ENCODE measurements at places on chromosomes 11 and 22.

- DNase-seq: no peak
These were observed 120.9 kb downstream of the ME3 start for GRCh38 chr11:86551288-86552092.

GRCh38 chr11:67564230-67564629 lies 19.4 kb upstream of the GSTP1 start:
- DNase-seq: no peak

DNA sequence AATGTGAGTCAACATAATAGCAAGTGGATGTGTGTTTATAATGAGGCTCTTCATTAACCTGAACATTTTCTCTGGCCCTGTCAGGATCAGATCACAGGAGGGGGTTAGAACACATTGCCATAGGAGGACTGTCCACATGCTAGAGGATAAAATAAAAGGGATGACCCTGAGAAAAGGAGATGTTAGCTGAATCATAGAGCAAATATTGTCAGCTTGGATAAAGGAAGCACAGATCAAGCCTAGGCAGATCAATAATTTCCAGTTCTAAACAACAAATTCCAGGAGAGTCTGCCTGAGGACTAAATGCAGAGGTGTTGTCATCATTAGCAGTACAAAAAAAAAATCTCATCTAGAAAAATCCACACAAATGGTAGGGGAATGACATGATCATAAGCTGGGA lies 337.9 kb downstream of the LRRC4C start:
- no peak for DNase-seq

DNA sequence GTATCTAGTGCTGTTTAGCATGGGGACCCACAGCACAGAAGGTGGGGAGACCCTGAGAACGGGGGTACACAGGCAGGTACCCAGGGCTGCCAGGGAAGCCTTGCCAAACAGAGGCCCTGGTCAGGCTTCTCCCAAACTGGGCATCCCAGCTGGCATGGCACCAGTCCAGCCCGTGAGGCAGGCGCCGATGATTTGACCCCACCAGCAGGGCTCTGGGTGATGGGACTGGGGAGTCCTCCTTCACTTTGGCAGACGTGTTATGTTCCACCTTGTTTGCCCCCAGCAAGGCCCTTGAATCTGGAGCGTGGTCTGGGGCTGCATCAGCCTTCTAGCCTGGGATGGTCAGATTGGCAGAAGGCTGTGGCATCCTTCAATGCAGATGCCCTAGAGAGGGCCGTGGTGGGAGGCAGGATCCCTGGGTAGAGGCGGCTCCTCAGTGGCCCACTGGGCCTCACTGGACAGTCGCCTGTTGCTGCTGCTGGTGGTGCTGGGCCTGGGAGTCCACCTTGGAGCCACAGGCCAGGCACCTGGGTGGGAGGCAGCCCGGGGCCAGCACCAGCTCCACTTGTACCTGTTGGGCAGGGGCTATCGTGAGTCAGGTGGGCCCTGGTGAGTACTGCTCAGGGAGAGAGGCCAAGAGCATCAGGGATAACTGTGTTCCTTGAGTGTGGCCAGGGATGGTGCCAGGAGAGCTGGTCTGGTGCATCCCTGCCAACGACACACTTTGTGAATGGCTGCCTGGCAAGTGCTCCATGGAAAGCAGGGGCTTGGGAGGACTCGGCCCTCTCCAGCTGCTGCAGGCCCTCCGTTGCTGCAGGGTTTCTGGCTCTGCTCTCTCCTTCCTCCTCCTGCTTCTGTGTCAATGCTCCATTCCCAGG lies 3.3 kb downstream of the ADORA2A start:
- no peak for DNase-seq

DNA sequence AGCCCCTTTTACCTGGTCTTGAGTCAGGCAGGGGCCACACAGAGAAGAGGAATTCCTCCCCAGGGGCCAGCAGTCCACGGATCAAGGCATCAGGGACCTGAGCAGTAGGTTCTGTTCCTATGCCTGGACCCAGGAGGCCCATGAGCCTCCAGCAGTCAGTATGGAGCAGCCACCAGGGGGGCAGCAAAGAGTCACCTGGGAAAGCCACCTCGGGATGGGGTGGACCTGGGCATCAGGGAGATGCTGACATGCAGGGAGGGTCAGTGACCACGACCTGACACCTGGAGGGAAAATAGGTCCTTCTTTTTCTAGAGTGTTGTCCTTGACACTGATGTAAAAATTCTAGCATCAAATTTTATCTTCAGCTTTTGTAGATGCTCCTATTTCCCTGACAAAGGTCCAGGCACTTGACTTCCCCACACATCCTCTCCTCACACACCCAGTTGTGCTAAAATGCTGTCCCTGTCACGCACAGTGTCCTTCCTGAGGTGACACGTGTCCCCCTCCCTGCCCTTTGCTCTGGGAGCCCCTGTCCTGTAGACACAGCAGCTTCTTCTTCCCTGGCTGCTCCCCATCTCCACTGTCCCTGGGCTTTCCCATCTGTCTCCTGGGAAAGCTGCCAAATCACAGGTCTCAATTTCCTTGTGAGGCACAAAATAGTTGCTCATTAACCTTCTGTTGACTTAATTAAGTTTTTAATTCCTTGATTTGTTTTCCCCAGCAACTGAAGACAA lies 70.0 kb upstream of the IGLL5 start:
- DNase-seq: no peak

DNA sequence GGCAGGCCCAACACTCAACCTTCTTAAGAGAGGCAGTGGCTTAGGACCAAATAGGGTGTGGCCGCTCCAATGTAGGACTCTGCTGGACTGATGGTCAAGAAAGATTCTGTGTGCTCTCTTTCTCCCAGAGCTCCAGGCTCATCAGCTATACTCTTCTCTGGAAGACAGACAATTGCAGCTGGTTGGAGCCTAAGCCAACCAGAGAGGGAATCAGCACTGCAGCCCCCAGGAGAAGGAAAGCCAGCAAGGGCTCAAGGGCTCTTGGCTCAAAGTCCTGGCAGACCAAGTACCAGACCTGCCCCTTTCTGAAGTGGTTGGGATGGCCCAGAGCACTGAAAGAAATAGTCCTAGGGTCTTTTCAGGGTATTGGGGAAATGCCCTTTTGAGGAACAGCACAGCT lies 1077.3 kb downstream of the NTM start:
- DNase-seq: no peak

DNA sequence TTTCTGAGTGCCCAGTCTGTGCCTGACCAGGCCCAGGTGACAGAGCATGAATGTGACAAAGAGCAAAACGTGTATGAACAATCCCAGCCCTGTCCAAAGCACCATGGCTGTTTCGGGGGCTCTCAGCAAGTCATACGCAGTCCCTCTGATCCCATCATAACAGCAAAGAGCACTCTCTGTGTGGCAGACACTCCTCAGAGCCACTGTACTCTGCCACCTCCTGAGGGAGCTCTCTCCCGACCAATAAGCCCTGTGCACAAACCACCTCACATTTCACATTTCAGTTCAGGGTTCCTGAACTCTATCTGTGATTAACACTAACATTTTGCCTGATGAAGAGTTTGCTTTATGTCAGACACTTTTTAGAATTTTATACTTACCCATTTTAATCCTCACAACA lies 6.6 kb downstream of the DGCR2 start:
- DNase-seq: no peak

DNA sequence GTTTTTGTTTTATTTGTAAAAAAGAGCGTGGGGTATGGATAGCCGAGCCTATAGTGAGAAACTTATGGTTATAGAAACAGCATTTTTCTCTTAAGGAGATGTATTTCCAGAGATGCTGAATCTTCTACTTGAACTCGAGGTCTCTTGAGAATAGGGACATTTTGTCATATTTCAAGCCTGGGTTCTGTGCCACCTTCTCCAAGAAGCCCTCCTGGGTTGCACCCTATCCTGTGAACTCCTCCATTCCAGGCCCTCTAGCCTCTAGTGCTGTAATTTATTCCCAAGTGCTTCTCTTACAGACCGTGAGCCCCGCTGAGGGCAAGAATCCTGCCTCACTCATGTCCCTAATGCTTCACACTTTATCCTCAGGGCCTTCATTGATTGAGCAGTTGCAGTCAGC lies 108.6 kb downstream of the KIAA1671 start:
- DNase-seq: no peak

- DNase-seq: no peak
These were observed 3.0 kb downstream of the ELMOD1 start for GRCh38 chr11:107593951-107594350.
